ENCODE measurements at places on chromosomes 16 and 17. TPM values are rescaled to one million over a fixed set of nuclear protein-coding genes. Genes with fewer than 3 reads are reported as not detected.

DNA sequence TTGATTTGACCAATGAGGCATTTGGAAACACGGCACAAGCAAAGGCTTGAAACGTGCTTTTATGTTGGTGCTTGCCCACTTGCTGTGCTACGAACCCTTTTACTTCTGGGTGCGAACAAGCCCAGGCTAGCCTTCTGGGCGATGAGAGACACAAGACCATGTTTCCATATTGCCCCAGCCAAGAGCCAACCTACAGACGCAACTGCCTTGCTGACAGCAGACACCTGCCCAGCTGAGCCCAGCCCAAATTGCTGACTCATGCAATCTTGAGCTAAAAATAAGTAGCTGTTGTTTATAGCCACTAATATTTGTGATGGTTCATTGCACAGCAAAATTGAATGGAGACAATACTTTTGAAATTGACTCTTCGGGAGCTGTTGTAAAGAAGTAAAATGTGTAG lies 464.5 kb downstream of the WWOX start:
- DNase-seq = no peak

The XAF1 gene
- total RNA-seq = 15.4 TPM

GRCh38 chr16:549544-550263 lies 10.5 kb upstream of the PRR35 start:
- no peak for DNase-seq

GRCh38 chr16:72009779-72010178 lies 1.2 kb downstream of the DHODH start:
- no peak for DNase-seq

DNA sequence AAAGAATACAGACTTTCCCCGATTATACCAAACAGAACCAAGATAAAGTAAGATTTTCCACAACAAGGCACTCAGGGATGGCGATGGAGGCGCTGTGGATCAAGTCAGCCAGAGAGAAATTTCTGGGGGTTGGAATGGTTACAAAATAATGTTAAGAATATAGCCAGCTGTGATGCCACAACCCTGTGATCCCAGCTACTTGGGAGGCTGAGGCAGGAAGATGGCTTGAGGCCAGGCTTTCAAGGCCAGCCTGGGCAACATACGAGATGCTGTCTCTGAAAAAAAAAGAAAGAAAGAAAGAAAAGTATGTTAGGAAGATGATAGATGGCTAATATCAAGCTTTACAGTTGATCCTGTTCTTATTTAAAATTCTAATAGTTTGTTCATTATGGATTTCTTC lies 10.6 kb upstream of the ALOX12 start:
- no peak for DNase-seq

The TBC1D3H gene
- total RNA-seq = not detected

GRCh38 chr16:9012848-9013507 lies 49.3 kb upstream of the USP7 start:
- DNase-seq = no peak

- DNase-seq = no peak
Observed at GRCh38 chr16:70714581-70715054, 28.8 kb upstream of the MTSS2 start.

GRCh38 chr17:49887086-49887743 lies 39.3 kb upstream of the TAC4 start:
- DNase-seq = no peak

DNA sequence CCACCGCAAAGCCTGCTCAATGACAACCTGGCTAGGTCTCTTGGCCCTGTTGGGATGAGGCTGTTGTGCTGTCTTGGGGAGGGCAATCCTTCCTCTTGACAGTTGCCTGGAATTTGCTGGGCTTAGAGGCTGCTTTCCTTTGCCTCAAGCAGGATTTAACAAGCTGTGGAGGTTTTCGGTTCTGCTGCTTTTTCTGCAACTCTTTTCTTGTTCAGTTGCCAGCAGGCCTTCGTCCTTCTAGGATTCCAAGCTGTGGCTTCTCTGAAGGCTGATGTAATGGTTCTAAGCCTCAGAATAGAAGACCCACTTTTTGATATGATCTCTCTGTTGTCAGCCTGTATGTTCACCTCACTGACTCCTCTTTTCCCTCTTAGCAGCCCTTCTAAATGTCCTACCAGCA lies 149.5 kb upstream of the HS3ST4 start:
- peak; percentile 29 for DNase-seq

The WNT9B gene
- 0.66 TPM for total RNA-seq

The MGAT5B gene
- under 0.01 TPM for total RNA-seq

DNA sequence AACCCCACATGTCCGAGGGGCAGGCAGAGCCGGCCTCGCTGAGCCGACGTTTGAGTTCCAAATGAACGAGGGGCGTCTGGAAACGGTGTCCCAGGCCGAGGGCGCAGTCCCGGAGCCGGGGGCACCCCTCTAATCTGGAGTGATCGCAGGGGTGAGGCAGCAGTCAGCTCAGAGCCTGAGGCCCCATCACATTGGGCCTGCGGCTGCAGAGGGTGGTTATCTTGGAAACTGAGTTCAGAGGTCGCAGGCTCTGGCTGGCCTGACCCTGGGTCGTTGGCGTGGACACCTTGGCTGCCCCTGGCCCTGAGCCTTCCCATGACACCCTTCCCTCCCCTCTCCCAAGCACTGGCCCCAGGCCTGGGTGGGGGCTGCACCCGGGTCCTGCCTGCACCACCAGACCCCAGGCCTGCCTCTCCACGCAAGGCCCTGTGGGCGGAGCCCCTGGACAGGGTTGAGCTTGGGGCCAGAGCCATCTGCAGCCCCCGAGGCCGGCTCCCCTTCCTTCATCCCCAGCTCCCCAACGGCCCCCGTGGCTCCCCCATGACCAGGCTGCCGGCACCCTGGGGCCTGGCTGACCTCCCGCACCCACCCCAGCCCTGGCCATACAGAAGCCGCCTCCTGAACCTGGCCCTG lies 45.6 kb downstream of the ZFPM1 start:
- DNase-seq = no peak

The ARHGAP23 gene
- total RNA-seq = 58.6 TPM

DNA sequence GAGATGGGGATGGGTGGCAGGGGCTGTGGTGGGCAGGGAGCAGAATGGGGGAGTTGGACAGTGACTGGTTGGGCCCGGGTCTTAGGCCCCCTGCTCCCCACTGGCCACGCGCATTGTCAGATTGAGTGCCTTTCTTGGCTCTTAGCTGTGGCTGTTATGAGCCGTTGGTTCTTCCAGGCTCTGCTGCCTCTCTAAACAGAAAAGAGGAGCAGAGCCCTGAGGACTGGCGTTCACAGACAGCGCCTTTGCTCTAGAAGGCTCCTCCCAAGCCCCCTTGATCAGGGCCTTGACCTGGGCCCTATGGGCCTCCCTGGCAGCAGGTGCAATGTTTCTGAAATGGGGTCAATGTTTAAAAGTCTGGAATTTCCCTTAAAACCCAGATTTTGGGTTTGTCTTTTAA lies 14.8 kb upstream of the NUDT16L1 start:
- DNase-seq = no peak

DNA sequence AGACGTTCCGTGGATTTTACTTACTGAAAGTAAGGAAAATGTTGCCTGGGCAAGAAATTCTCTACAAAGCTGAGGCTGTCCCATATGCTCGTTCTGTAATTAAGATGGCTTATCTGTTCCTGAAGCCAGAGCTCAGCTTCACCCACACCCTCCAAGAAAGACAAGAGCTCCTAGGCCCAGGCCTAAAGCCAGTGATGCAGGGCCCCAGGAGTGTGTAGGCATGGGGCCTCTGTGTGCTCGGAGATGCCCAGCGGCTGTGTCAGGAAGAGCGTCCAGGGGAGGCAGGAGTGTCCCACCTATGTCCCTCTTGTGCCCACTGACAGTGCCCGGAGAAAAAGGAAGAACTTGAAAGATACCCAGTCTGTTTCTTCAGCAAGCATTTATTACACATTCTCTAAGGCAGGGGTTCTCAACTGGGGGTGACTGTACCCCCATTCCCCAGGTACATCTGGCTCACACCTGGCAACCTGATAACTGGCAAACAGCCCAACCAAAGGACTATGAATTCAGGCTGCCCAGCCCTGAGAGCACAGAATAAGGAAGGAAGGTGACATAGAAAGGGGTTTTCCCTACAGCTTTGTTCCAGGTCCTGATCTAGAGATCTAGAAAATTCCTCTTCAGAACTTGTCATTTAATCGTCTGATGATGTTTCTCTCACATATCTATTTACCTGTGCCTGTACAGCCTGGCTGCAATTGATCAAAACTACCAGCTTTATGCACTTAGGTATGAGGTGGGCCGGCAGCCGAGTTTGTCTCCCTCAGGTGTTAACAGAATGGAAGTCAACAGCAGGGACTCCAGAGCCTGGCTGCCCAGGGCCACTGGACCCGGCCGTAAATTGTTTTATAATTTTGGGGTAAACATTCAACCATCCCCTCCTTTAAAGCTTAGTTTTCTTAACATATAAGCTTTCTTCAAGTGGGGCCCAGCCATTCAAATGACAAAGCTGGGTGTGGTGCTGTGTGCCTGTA lies 12.0 kb downstream of the SNN start:
- no peak for DNase-seq

- DNase-seq = no peak
Observed at GRCh38 chr17:50649042-50649908, 14.6 kb downstream of the ABCC3 start.

The ANKRD13B gene
- 8.0 TPM for total RNA-seq

- DNase-seq = no peak
Observed at GRCh38 chr17:27981978-27982377, 60.5 kb upstream of the NLK start.

The HOXB1 gene
- not detected for total RNA-seq

DNA sequence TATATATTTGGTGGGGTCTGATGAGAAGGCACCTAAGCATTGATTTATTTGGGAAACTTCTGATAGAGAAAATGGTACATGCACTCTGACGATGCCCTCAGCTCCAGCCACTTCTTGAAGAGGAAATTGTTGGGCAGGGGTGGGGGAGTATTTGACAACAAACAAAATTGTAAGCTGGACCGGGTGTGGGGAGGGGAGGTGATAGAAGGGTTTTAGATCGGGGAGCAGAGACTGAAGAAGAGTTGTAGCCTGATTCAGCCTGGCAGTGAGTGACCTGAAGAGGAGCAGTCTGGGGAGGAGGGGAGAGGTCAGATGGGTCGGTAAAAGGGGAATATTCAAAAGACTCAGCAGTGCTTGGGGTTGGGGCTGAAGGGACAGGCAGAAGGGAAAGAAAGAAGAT lies 2284.7 kb downstream of the TP53TG3F start:
- DNase-seq = peak; percentile 80

DNA sequence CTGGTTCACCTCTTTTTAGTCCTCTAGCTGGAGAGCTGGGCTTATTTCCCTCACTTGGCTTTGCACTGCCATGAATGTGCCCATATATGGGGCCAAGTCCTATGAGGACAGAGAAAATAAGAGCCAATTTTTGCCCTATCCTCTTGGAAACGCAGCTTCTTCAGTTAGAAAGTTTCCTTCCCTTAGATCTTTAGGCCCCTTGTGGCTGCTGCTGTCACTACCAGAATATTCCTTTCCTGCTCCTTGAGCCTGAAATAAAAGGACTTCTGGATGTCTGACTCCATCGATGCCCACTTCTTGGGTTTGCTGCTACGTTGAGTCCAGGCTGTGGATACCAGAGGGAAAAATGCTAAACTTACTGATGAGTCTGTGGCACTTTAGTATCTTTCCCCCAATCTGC lies 487.1 kb downstream of the GRIN2A start:
- DNase-seq = no peak

DNA sequence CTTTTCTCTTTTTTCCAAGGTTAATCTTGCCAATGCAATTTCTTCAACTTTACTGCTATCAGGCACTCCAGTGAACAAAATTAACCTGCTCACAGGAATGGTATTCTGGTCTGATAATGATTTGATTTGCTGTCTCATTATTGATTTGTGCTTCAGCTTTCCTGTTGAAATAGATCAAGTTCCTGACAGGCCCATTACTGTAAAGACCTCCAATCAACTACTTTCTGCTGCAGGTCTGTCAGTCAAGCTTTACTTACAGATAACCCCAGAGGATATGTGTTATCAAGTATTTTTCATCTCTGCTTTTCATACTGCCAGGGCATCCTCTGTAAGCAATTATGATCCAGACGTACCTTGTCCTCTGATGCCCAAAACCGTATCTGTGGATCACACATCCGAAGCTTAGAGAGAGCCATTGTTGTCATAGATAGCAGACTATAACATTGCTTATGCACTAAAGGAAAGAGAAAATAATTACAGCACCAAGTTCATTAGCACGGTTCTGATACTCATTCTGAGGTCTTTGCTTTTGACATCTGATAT lies 215.6 kb downstream of the PHKB start:
- DNase-seq = no peak

- no peak for DNase-seq
Observed at GRCh38 chr16:11725457-11725856, 17.2 kb downstream of the TXNDC11 start.

The CCDC78 gene
- 0.33 TPM for total RNA-seq
